Frontal cortex (tissue), 4 donors: ENCODE measurements at places on chromosomes 7 and 10. TPM values are rescaled to one million over a fixed set of nuclear protein-coding genes. Genes with fewer than 3 reads are reported as not detected.

The COL17A1 gene
- under 0.01 TPM for total RNA-seq

The OR9A2 gene
- total RNA-seq = under 0.01 TPM

The TMEM184A gene
- not detected for total RNA-seq

The CALML5 gene
- not detected for total RNA-seq

The TEX47 gene
- not detected for total RNA-seq

The FANK1 gene
- 1.2 TPM for total RNA-seq

DNA sequence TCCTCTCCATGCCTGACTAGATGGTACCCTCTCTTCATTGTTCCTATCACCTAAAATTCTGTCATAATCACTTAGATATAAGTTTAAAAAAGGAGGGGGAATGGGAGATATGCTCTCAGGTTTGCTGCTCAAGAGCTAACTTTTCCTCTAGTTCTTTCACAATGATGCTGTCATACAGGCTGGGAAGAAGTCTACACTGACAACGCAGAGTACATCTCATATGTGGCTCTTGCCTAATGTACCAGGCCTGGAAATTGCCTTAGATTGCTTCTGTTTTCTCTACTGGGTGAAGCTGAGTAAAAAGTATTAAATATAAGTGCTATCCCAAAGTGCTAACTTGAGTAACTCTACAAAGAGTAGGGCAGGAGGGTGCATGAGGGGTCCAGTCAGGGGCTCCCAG lies 43.8 kb upstream of the BET1 start:
- no peak for DNase-seq

DNA sequence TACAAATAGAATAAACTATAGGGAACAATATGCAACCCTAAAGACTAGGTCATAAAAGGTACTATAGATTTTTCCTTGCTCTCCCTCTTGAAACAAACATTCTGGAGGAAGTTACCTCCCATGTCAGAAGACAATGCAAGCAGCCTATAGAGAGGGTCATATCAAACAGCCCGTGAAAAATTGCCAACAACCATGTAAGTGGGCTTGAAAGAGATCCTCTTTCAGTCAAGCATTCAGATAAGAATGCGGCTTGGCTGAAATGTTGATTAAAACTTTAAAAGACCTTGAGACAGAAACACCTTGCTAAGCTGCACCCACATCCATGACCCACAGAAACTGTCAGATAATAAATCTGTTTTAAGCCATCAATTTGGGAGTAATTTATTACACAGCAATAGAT lies 526.6 kb upstream of the GHITM start:
- DNase-seq = no peak

GRCh38 chr7:2786607-2787116 lies 57.4 kb downstream of the GNA12 start:
- no peak for DNase-seq

DNA sequence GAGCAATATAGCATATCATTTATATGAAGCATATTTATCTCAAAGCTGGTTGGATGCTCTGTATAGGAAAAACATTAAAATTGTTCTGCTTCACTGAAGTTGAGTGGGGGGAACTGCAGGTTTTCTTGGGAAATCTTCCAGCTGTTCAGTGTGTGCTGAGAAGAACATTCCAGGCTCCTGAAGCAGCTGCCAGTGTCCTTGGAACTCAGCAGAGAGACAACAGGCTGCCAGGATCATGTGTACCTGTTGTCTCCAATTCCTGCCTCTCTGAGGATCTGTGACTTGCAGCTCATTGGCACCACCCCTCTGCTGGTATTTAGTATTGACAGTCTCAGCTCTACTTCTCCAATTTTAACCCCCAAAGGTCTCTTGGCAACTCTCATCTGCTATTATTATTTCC lies 42.3 kb upstream of the PRKG1 start:
- no peak for DNase-seq

- DNase-seq = no peak
These were observed 173.9 kb downstream of the RNLS start for GRCh38 chr10:88409236-88409635.

- no peak for DNase-seq
These were observed 135.9 kb downstream of the JCAD start for GRCh38 chr10:29923416-29923965.

- DNase-seq = no peak
These were observed 724.6 kb upstream of the CELF2 start for GRCh38 chr10:10293041-10293440.

GRCh38 chr10:60942134-60942787 lies 1.7 kb downstream of the RHOBTB1 start:
- DNase-seq = no peak
